ENCODE measurements at places on chromosomes 5 and 9.
A peak's percentile ranks its signal among the peaks of the same experiment; 100 is the strongest.

DNA sequence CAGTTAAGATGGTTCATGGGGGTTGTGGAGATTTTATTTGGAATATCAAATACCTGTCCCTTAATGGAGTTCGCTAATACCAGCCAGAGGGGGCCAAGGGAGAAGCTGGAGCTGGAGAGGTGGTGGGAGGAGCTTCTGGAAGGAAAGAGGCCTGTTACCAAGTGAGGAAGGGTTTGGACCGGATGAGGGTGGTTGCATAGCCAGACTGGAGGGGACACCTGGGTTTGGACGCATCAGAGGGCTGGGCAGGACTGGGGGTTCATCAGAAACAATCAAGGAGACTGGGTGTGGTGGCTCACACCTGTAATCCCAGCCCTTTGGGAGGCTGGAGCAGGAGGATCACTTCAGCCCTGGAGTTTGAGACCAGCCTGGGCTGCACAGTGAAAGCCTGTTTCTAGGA, 111.8 kb upstream of the IER5L start:
- no peak for DNase-seq

DNA sequence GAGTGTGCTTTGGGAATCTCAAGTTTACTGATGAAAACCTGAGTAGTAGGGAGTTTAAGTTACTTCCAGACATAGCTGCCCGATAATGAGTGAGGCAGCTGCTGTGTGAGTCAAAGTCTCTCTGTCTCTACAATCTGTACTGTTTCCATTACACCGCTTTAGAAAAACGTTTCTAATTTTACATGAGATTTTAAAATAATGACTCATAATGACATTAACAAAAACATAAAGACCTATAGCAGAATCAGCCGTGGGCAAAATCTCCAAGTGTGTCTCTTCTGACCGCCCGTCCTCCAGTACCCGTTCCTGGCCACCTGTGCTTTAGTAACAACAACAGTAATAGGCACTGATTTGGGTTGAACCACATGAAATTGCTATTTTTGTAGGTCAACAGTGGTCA, 69.6 kb upstream of the PRRC1 start:
- DNase-seq, result no peak

- DNase-seq, result peak; percentile 62
Observed at GRCh38 chr9:91033797-91034196, 232.2 kb downstream of the SYK start.

DNA sequence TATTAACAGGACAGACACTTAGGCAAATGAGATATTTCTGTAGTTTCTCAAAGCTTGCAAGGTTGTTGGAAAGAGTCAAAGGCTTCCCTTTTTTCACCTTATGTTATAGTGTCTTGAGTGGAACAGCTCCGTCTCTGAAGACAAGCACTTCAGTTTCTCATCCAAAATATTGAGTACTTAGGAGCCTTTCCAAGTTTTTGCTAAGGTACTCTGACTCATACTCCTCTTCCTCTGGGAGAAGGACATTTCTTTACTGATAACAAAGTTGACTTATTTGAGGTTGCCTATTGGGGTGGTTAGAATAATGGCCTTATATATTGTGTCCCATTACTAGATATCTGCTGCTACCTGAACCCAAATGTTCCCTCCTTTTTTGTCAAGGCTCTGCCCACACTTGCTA, 869.6 kb downstream of the MAT2B start:
- no peak for DNase-seq

GRCh38 chr5:122770477-122770876, 4.4 kb upstream of the SNX2 start:
- no peak for DNase-seq
